ENCODE measurements at places on chromosomes 12 and 14.
A peak's percentile ranks its signal among the peaks of the same experiment; 100 is the strongest.

- no peak for DNase-seq
Measured at GRCh38 chr12:109573914-109574244, 285 bp downstream of the MVK start.

DNA sequence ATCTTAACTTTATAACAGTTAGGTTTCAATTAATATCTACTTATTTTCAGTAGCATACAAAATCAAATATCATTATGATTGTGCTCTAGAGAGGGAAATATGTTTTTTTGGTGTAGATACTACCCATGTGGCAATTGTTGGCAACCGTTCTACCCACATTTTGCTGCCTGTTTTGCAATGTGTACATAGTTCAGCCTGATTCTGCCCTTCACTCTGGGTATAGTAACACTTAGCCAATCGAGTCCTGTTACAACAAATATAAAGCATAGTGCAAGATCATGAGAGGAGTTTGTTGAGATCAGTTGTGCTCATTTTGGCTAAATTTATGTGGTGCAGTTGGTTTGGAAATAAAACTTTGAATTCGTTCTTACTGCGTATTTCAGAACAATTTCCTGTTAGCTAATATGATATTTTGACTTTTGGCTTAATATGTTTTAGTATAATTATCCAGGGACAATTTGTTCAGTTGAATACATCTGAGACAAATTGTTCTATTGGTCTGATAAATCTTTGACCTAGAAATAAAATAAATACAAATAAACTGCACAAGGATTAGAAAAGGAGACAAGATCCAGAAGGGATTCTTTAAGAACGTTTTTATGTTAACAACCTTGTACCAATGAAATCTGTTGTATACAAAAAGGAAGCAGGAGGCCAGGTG, 76.9 kb downstream of the ATF7IP start:
- no peak for DNase-seq

- DNase-seq: no peak
Measured at GRCh38 chr14:56357428-56357827, 222.2 kb upstream of the TMEM260 start.

DNA sequence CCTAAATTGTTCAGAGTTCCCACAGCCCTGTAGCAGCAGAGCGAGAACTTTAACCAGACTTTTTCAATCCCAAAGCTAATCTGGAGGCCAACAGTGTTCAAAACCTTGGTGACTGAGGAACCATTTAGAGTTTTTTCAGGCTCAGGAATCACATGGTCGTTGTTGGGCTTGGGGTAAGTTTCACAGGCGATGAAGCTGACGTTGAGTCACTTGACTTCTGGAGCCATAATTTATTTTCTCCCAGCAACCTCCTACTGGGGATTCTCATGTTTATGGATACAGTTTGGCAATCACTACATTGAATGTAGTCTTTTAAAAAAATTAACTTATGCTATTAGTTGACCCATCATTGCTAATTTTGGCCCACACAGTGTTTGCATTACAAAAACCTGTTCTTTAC, 34.5 kb downstream of the SSPN start:
- DNase-seq: no peak

GRCh38 chr12:105025890-105026289, 39.8 kb downstream of the NOPCHAP1 start:
- no peak for DNase-seq

DNA sequence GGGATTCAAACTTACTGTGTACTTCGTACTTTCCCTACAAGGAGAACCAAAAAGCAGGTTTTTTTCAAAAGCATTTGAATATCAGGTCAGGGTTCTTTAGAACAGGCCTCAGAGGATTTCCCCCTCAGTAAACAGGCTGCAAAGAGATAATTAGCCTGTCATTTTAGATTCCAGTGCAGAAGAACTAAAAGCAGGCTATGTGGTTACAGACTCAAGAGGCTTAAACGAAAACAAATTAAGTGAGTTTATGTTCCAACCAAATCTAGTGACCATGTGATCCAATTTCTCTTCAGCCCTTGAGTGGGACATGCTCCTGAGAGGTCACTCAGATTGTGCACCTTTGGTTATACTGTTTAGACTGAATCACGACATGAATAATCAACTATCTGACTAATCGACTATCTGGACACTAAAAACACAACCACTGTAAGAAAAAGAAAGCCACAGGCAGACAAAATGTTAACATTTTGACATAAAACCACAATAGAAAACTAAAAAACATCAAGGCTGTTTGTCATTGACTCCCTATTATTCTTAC, 4.5 kb downstream of the TMED8 start:
- peak; percentile 68 for DNase-seq

DNA sequence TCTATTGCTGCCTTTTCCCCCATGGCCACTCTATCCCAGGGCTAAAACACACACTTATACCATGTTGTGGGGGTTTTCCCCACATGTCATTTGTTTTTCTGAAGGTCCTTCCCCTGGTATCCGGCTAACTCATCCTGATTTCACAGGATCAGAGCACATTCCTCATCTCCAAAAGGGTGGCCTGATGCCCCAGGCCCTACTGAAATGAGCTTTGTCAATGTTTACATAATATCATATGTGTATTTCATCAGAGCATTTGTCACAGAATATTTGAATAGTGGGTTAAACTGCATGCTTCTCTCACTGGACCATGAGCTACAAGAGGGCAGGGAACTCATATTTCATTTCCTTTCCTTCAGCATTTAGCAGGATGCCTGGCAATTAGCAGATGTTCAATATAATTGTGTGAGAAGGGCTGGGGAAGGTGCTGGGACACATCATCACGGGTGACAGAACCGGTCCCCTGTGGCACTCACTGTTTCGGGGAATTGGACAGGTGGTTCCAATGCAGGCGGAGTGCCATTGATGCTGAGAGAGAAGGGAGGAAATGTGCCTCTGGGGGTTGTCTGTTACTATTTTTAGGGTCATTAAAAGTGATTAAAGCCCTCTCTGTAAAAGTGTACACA, 26.8 kb downstream of the EMP1 start:
- no peak for DNase-seq

DNA sequence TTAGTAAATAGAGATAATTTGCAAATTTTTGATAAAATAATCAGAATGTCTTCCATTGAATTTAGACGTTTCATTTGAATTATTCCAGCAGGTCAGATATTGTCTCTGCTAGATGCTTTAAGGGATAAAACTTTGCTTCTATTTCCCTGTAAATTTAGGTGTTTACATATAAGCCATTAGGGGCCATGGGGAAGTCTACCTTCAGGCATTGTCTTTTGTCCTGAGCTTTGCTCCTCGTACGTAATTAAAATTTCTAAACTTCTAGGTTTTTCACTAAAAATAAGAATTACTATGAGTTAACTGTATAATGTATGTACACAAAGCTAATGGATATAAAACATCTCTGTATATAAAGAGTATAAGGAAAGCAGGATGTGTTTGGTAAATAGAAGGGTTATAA, 24.1 kb upstream of the CD69 start:
- no peak for DNase-seq

DNA sequence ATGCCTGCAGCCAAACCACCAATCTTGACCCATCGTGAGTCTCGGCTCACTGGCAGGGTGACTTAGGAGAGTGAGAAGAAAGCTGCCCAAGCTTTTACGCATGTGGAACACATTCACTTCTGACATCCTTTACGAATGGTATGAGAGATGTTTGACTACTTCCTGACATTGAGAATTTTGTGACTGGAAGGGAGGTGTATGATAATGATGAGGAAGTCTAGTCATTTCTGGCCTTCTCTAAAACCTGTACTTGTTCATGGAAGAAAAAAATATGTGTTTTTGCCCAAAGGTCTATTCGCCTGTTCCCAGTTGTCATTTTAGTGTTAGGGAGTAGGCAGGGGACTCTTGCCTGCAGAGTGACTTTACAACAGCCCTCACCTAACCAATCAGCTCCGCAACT, 227.2 kb upstream of the ATP2B1 start:
- peak; percentile 50 for DNase-seq

GRCh38 chr14:86654558-86655184, 1124.7 kb downstream of the FLRT2 start:
- no peak for DNase-seq

- DNase-seq: no peak
Measured at GRCh38 chr14:24312736-24313507, 1.6 kb downstream of the LTB4R start.

GRCh38 chr12:72472350-72472749, 200.2 kb downstream of the TRHDE start:
- DNase-seq: no peak

DNA sequence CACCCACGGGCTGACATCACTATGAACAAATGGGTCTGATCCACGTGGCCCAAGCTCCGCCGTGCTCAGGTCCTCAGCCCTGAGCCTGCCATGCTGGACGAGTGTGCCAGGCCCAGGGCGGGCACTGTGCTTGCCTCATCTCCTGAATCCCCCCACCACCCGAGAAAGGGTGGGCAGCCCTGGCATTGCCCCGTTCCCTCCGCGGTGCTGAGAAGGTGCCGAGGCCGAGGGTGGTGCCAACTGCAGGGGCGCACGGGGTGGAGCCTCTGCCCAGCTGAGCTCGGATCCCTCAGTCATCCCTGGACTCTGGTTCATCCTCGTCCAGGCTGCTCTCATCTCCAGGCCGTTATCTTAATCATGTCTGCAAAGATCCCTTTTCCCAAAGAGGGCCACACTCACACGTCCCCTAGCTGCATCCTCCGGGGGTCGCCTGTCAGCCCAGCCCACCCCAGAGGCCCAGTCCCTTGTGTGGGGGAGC, 60.6 kb downstream of the NOC4L start:
- no peak for DNase-seq

DNA sequence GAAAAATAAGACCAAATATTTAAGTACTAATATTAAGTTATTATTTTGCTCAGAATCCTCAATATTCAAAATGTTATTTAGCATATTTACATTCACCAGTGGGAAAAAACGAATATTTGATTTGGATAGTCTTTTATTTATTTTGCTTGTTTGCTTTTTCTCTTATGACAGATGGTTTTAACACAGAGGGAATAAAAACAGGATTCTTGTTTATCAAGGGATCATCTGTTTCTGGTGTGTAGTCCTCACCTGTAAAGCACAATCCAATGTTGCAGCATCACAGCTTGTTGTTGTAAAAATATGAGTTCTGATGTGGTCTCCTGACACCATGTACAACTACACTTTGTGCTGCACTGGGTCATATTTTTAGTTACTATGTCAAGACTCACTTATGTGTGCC, 103.9 kb downstream of the AVPR1A start:
- DNase-seq: no peak

GRCh38 chr12:38124247-38125012, 192.1 kb upstream of the ALG10B start:
- DNase-seq: no peak

GRCh38 chr12:95838125-95838524, 20.6 kb upstream of the SNRPF start:
- DNase-seq: no peak

DNA sequence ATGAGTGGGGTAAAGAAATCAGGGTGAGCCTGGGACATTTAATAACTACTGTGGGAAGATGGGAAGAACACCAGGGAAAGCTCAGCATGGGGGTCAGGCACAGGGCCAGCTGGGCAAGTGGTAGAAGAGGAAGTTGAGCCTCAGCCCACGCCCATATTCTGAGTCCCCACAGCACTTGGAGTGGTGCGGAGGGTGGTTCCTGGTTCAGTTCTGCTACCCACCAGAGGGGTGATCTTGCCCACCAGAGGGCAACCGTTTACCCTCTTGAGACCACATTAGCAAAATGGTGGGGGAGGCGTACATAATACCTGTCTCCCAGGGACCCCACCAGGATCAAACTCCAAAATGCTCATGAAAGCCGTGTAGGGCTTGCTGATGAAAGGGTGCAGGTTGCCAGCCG, 16.8 kb upstream of the ANKRD33 start:
- DNase-seq: no peak

GRCh38 chr12:91991399-91992187, 154.1 kb downstream of the BTG1 start:
- DNase-seq: peak; percentile 26

- no peak for DNase-seq
Measured at GRCh38 chr12:69623970-69624369, 13.3 kb upstream of the LRRC10 start.

DNA sequence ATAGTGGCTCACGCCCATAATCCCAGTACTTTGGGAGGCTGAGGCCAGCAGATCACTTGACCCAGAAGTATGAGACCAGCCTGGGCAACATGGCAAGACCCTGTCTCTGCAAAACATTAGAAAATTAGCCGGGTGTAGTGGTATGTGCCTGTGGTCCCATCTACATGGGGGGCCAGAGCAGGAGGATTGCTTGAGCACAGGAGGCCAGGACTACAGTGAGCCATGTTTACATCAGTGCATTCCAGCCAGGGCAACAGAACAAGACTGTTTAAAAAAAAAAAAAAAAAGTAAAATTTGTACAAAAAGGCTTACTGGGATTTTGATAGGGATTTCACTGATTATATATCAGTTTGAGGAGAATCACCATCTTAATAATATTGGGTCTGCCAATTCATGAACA, 7.8 kb downstream of the HCFC2 start:
- DNase-seq: no peak

- DNase-seq: no peak
Measured at GRCh38 chr12:30927222-30927611, 669 bp downstream of the TSPAN11 start.

- DNase-seq: no peak
Measured at GRCh38 chr12:5736016-5736415, 209.0 kb downstream of the ANO2 start.

- DNase-seq: no peak
Measured at GRCh38 chr12:63980211-63980610, 135.7 kb downstream of the SRGAP1 start.

DNA sequence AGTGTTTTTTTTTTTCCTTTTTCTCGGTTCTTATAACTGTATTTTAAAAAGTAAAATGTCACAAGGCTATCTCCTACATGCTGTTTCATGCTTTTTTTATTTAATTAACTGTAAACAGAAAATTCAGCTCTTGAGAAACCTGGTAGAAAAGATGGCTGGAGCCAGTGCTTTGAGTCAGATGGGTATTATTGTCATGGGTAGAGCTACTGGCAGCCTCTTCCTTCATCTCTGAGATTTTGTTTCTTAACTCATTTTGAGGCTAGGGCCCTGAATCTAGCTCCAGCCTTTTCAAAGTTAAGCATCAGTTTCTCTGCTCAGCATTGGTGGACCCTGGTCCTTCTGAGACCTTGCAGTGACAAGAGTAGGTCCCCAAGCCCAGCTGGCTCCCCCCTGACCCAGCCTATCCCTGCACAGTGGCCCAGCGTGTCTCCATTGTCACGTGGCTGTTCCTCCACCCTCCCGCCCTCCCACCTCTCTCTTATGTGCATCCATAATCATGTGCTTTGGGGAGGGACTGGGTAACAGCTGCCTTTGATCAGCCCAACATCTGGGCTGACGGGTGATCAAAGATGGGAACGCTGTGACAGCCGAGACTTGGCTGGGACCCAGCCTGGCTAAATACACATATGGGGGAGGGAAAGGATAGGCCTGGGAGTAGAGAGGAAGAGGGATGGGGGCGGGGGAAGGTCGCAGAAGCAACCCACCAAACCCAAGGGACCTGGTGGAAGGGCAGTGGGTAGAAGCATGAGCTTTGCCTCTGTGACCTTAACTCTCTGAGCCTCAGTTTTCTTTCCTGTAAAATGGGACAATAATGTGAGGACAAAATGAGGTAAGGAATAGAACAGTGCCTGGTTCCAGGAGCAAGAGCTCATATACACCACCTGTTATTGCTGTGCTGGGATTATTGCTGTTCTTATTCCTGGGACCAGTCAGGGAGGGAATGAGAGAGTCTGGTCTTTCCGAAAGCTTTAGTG, 24.4 kb upstream of the RBM19 start:
- no peak for DNase-seq

- DNase-seq: no peak
Measured at GRCh38 chr14:79062226-79062625, 892.1 kb downstream of the NRXN3 start.

- no peak for DNase-seq
Measured at GRCh38 chr12:53187145-53187899, 6.6 kb upstream of the CSAD start.

- no peak for DNase-seq
Measured at GRCh38 chr12:70645494-70646317, 8.5 kb upstream of the PTPRB start.
